ENCODE measurements at places on chromosomes 16 and 17. TPM values are rescaled to one million over a fixed set of nuclear protein-coding genes. Genes with fewer than 3 reads are reported as not detected.

The MC1R gene
- total RNA-seq = 1.8 TPM

The TPSAB1 gene
- total RNA-seq = not detected

The TEKT1 gene
- not detected for total RNA-seq

The EME2 gene
- 0.90 TPM for total RNA-seq

The NGFR gene
- 0.37 TPM for total RNA-seq

The SENP3 gene
- 61.3 TPM for total RNA-seq

The UNC45B gene
- not detected for total RNA-seq

The NECAB2 gene
- 0.52 TPM for total RNA-seq

The NOMO2 gene
- 101 TPM for total RNA-seq

The PLK1 gene
- total RNA-seq = 65.5 TPM

The PARD6A gene
- not detected for total RNA-seq

The RSPRY1 gene
- total RNA-seq = 28.6 TPM

Measured in H4 (cell line).